SW 1271 (cell line): ENCODE measurements at places on chromosomes 4 and X.
A peak's percentile ranks its signal among the peaks of the same experiment; 100 is the strongest.

GRCh38 chrX:67555578-67556203, 11.9 kb downstream of the AR start:
- peak; percentile 9 for DNase-seq

- no peak for DNase-seq
Observed at GRCh38 chrX:134679644-134680043, 21.4 kb upstream of the PLAC1 start.

GRCh38 chrX:3451571-3451970, 105.1 kb upstream of the MXRA5 start:
- DNase-seq = no peak

- DNase-seq = no peak
Observed at GRCh38 chr4:82430964-82431745, 765 bp downstream of the ENOPH1 start.

DNA sequence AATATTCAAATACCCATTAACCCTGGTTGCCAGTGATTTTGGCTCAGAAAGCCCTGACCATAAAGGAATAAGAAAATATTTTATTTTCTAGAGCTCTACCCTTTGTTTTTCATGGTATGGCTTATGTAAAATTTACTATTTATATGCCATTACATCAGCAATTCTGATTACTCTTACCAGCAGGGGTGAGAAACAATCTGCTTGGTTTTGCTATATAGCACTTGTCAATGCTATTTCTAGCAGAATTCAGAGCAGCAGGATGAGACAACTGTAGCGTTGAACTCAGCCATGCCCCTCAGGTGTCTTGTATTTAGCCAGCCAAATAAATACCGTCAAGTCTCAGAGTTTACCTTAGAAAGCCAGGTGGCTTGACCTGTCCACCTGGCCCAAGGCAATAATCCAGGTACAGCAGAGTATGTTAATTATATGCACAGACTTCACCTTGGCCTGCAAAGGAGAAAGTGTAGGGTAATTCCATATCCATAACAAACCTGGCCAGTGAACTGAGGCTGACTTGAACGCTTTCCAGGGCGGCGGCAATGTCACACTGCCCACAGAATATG, 1303.5 kb downstream of the RAPGEF2 start:
- no peak for DNase-seq

DNA sequence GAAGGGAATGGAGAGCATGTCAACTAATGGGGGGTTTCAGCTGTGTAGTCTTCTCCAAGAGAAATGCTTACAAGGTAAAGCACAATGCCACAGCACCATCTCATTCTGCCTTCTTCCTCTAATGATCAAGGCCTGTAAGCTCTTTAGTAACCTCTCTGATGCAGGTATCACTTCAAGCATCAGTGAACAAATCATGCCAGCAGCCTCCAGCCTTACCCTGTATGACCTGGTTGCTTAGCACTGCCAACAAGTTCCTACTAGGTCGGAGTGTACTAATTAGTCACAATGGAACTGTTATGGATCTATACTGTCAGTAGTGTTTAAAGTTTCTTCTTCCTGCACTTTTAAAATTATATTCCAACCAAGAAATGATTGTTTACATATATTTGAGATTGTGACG, 197.7 kb downstream of the GRID2 start:
- no peak for DNase-seq

- DNase-seq = no peak
Observed at GRCh38 chr4:183249854-183250253, 70.2 kb downstream of the CLDN22 start.

DNA sequence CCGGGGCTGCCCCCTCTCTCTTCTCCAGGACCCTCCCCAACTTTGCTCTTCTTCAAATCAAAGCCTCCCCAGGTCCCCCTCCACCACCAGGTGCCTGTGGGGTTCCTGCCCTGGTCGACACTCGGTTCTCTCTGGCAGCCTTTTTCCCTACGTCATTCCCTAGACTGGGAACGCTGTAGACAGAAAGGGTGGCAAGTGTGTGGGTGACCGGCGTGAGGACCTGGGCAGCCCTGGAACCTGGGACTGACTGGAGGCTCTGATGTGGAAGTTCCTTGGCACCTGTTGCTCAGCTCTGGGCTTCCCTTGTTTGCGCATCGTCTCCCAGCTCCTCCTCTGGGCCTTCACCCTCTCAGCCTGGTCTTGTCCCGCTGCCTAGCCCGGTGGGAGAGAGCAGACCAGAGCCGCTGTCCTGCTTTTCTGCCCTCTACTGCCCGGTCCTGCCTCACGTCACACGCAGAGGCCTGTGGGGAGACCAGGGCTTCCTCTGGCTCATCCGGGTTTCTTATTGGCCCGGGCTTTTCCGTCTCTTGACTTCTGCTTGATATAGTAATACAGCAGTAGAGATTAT, 1.3 kb downstream of the TACC3 start:
- peak; percentile 28 for DNase-seq

- DNase-seq = no peak
Observed at GRCh38 chr4:61320154-61320553, 120.0 kb downstream of the ADGRL3 start.

- DNase-seq = no peak
Observed at GRCh38 chrX:78653118-78653822, 5.9 kb downstream of the RTL3 start.

GRCh38 chr4:165096776-165097175, 15.9 kb downstream of the TMEM192 start:
- DNase-seq = peak; percentile 4

DNA sequence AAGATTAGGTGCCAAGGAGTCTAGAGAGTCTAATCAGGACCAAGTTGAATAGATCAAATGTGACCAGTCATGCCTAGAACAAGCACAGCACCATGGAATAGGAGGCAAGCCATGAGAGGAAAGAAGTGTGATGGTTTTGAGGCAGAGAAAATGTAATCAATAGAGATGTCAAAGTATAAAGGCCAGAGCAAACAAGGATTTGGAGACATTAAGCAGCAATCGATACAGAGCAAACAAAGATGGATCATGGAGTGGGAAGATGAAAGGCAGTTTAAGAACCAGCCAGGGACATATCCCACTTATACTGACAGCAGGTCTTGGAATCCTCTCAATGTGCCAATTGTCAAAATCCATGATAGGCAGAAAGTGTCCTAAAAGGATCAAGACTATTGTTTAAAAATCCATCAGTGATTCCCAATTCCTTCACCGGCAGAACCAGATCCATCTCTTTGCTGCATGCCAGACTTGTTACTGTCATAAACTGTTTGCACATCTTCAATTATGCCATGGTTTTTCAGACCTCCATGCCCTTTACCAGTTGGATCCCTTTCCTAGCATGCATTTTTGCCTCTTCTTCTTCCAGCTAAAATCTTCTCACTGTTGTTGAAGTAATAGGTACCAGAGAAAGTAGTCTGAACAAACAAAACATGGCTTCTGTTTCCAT, 520.7 kb upstream of the ARX start:
- no peak for DNase-seq

DNA sequence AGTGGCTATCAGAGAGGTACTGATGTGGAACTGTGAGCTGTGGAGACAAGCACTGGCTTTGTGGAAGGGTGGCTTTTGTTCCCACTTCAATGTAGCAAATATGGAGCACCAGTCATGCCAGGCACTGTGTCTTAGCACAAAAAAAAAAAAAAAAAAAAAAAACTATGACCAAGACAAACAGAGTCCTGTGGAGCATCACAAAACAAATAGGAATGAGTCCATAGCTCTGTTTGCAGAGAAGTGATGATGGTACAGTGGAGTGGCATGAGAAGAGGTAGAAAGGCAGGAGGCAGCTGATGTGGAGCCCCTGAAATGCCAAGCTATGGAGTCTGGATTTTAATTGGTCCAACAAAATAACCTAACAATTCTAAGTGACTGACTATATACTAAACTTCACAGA, 116.9 kb downstream of the RAB28 start:
- DNase-seq = no peak

- DNase-seq = no peak
Observed at GRCh38 chr4:184434501-184435066, 39.8 kb downstream of the IRF2 start.

- no peak for DNase-seq
Observed at GRCh38 chr4:185811509-185812364, at the start of gene SORBS2. Gene SORBS2 (minus strand): TSS chr4:185812194. CDS start chr4:185690571, 121,623 bp downstream.

DNA sequence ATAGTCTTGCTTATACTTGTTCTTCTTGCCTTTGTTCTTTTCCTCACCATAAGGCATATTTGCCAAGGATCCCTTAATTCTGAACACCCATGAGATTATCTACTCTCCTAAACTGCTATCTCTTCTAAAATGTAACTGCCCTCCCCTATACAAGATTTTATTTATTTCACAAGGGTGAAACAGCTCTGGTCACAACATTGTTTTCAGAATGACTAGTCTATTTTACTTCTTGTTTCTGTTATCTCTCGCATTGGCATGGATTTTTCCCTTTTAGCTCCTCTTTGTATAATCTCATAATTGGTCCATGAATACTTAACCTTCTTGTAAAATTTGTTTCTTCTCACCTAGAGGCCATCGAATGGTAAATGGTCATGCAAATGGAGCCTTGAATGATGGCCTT, 17.2 kb upstream of the COL25A1 start:
- no peak for DNase-seq

DNA sequence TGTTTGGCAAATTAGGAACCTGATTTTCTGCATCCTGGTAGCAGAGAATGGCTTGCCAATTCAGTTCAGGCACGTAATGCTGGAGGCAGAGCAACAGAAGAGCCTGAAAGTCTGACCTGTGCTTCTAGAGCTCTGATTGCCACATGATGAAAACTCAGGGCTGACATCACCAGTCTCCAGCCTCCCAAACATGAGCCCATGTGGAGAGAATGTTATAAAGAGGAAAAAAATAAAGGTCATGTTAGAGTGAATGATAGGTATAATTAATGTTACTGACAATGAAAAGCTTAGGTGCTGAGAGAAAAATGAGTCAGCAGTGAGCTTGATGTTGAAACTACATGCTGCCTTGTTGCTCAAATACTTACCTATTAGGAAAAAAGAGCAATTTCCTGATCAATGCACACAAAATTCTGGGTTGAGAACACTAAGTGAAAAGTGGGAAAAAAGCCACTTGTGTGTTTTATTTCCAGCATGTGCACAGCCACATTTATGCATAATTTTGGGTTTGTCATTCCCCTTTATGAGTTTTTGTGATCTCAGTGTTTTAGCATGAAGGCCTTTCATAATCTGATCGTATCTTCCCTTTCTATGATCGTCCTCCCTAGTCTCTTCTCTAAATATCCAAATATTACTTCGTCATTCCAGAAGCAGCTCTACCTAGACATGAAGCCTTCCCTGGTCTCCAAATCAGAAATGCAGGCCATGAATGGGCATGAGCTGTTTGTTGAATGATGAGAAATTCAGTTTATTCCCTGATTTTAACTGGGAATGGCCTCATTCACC, 113.3 kb upstream of the CPEB2 start:
- DNase-seq = no peak

- DNase-seq = no peak
Observed at GRCh38 chrX:94744786-94745185, 1070.8 kb downstream of the FAM133A start.

- no peak for DNase-seq
Observed at GRCh38 chrX:34629572-34629971, 27.5 kb downstream of the TMEM47 start.

- DNase-seq = no peak
Observed at GRCh38 chr4:37595875-37596680, 90.1 kb downstream of the RELL1 start.
